ENCODE measurements at places on chromosomes 2 and 18. TPM values are rescaled to one million over a fixed set of nuclear protein-coding genes. Genes with fewer than 3 reads are reported as not detected.

Gene C18orf54
- 14.8 TPM for total RNA-seq

Gene LYPD6
- total RNA-seq, result 1.8 TPM

Gene DLX1
- total RNA-seq, result 0.07 TPM

Gene TACR1
- not detected for total RNA-seq

Gene UGT1A4
- total RNA-seq, result not detected

Gene UGT1A3
- not detected for total RNA-seq
